ENCODE measurements at places on chromosomes 12 and 14. TPM values are rescaled to one million over a fixed set of nuclear protein-coding genes. Genes with fewer than 3 reads are reported as not detected.

Gene IL26
- total RNA-seq = not detected

Gene PPP1R1A
- total RNA-seq = 162 TPM

Gene CLEC2A
- not detected for total RNA-seq

Gene ZCCHC8
- 8.0 TPM for total RNA-seq

Gene FOXG1
- not detected for total RNA-seq

- peak; percentile 26 for DNase-seq
Observed at GRCh38 chr12:27424631-27425230, 21.8 kb upstream of the SMCO2 start.

DNA sequence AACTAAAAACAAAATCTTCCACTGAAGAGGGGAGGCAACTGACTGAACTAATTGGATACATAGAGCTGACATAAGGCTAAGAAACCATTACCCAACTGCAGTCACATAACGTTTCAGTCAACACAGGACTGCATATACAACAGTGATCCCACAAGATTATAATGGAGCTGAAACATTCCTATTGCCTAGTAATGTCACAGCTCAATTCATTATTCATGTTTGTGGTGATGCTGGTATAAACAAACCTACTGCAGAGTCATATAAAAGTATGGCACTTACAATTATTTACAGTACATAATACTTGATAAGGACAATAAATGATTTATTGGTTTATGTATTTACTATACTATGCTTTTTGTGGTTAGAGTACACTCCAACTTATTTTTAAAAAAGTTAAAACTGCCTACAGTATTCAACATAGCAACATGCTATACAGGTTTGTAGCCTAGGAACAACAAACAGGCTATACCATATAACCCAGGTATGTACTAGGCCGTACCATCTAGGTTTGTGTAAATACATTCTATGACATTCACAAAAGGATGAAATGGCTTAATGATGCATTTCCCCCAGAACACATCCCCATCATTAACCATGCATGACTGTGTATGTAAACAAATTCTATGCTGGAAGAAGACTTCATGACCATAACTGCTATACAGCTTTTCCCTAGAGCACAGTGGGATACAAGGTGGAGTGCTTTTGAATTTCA lies 4.3 kb downstream of the NAP1L1 start:
- DNase-seq = no peak

GRCh38 chr12:115203701-115204100 lies 519.7 kb upstream of the TBX3 start:
- DNase-seq = no peak

- no peak for DNase-seq
Observed at GRCh38 chr12:76876696-76877229, 2.1 kb downstream of the CSRP2 start.

DNA sequence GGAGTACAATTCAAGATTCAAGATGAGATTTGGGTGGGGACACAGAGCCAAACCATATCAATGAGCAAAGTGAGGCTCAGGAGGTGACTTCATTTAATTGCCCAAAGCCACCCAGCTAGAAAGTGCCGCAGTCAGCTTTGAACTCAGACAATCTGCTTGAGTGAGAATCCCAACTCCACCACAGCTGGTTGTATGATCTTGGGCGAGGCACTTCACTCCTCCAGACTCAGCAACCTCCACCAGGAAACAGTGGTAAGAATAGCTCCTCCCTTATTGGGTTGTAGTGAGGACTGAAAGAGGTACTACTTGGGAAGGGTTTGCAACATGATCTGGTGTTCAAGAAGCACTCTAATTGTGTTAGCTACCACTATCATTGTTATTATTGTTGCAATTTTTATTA lies 129.2 kb upstream of the RFLNA start:
- no peak for DNase-seq

DNA sequence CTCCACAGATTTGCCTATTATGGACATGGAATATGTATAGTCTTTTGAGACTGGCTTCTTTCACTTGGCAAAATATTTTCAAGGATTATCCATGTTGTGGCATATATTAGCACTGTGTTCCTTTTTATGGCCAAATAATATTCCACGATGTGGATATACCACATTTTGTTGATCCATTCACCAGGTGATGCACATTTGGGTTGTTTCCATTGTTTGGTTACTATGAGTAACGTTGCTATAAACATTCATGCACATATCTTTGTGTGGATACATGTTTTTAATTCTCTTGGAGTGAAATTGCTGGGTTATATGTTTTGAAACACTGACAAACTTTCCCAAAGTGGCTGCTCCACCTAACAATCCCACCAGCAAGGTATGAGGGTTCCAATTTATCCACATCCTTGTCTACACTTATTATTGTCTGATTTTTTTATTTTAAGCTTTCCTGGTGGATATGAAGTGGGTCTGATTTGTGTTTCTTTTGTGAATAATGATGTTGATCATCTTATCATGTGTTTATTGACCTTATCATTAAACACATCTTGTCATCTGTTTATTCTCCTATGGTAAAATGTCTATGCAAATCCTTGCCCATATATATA lies 116.2 kb upstream of the FRMD6 start:
- no peak for DNase-seq

GRCh38 chr12:92786045-92786444 lies 83.3 kb downstream of the PLEKHG7 start:
- no peak for DNase-seq
